ENCODE measurements at places on chromosomes 4 and X.
A peak's percentile ranks its signal among the peaks of the same experiment; 100 is the strongest.

DNA sequence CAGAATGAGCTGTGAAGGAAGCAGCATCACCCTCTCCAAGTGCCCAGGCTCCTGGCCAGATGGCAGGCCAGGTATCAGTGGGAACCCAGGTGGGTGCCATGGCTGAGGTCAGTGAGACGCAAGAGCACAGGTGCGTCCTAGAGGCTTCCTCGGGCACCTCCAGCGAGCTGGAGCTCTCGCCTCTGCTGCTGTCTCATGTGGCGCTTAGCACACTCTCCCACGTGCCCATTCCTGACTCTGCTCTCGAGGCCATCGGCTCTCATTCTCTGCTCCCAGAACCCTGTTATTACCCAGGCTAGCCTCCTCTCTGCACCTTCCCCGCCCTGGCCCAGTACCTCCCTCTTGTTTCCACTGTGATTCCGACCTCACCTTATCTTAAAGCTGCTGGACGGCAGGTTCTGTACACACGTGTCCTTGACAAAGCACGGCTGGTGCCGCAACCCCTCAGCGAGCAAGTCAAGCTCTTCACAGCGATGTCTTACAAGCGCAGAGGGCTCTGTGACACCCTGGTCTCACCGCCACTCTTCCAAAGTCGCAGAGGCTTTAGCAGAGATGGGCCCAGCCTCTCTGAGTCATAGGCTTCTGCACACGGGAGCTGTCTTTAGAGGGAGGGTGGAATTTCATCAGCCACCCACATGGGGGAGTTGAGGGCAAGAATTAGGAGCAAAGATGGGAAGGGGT, 15.4 kb upstream of the MSANTD1 start:
- DNase-seq = no peak

- no peak for DNase-seq
Observed at GRCh38 chr4:20592013-20592412, 108.2 kb upstream of the PACRGL start.

GRCh38 chrX:153953342-153953830, 8.9 kb upstream of the RENBP start:
- peak; percentile 64 for DNase-seq

DNA sequence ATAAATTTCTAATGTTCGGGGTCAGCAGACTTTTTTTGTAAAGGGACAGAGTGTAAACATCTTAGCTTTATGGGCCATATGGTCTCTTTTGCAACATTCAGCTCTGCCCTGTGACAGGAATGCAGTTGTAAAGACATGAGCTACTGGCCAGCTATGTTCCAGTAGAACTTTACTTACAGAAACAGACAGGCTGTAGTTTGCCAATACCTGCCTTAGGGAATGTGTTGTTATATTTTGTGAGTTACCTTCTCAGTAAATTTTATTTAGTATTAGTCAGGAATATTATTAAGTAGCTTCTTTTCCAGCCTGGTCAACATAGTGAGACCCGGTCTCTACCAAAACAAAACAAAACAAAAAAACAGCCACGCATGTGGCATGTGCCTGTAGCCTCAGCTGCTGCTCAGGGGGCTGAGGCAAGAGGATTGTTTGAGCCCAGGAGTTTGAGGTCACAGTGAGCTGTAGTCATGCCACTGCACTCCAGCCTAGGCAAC, 48.7 kb downstream of the HTT start:
- DNase-seq = no peak

- DNase-seq = no peak
Observed at GRCh38 chr4:142660728-142661127, 185.4 kb downstream of the INPP4B start.

GRCh38 chr4:159505266-159505975, 402.5 kb downstream of the RAPGEF2 start:
- no peak for DNase-seq

GRCh38 chr4:53905941-53906377, 158.4 kb downstream of the CHIC2 start:
- peak; percentile 64 for DNase-seq

GRCh38 chrX:106726485-106727437, at the start of gene RNF128:
RNF128 (plus strand) TSS chrX:106726701; CDS start chrX:106726914, 213 bp downstream.
- DNase-seq = peak; percentile 43

DNA sequence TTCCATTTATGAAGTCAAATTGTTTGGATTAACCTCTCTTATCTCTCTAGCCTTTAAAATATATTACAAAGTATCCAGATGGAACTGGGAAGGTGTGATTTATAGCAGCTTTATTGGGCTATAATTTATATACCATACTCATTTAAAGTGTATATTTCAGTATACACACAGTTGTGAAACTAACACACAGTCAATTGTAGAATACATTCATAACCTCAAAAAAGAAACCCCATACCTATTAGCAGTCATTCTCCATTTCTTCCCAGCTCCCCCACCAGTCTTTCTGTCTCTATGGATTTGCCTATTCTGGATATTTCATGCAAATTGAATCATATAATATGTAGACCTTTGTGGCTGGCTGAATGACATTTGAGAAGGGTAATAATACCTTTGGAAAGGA, 7.6 kb upstream of the NAP1L5 start:
- DNase-seq = no peak

- DNase-seq = peak; percentile 71
Observed at GRCh38 chr4:156677131-156677531, 294.5 kb downstream of the PDGFC start.

DNA sequence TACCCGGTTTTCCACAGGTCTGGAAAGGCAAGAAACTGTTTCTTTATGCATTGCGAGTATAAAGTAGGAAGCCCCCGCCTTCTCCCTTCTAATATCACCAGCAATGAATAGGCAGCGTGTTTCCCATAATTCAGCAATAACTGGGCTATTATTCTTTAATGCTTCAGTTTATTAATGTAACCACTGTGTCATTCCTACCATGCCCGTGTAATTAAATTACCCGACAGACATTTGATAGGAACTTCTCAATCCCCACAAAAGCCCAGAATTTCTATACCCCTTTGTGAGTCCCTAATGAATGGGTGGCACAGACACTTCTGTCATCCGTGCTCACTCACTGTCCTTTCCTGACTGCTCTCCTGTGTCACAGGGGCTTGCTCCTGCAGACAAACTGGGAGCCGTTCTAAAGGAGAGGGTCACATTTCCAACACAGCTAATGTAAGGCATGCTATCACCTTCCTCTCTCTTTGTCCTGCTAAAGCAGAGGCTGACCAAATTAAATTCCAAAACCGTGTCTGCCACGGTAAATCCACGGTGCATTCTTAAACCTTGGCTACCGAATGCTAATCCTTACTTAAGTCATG, 108.5 kb upstream of the MID1 start:
- DNase-seq = no peak

DNA sequence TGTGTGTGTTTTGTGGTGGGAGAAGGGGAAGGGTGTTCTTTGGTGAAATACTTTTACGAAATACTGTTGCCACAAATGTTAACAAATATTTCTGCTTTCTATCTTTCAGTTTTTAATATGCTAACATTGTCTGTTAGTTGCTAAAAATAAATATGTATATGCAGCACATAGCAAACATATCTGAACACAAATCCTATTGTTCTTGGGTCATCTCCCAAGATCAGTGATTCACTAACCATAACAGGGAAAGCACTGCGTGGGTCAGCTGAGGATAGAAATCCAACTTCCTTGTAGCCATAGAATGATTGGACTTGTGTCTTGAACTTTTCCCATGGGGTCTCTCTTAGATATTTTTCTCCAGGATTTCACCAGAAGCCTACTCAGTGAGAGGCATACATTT, 250.3 kb upstream of the FAM47A start:
- peak; percentile 31 for DNase-seq

- no peak for DNase-seq
Observed at GRCh38 chr4:118743867-118744266, 58.7 kb downstream of the METTL14 start.

- no peak for DNase-seq
Observed at GRCh38 chr4:41069257-41069656, 145.1 kb downstream of the APBB2 start.

GRCh38 chr4:146059865-146060264, 115.7 kb upstream of the LSM6 start:
- DNase-seq = no peak

DNA sequence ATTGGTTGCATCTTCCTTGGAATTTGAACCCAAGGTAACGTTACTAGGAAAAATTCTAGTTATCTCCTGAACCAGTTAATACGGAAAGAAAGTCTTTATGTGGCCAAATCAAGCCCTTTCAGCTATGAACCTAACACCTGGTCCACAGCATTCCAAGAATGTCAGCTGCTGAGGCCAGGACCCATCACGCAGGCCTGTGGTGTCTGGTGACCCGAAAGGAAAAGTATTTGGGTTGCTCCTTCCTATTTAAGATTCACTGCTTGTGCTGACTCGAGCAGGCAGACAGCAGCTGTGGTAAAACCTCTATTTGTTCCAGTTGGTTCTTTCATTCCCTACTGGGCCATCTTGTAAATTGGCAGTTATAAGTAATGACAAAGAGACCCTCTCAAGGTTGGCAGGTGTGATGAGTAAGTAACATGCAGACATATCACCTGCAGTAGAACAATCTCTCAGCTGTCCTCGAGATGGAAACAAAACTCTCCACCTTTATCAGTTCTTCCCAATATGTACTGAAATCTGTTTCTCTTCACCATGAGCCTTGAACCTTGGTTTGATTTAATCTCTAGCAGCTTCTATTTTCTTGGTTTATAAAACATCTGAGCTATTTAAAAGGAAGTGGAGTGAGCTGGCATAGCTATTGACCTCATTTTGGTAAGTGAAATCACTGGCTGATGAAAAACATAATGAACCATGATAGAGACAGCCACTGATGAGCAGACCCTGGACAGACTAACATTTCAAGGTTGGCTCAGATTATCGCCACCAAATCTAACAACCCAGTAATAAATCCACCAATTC, 182.1 kb upstream of the SMIM31 start:
- DNase-seq = peak; percentile 31

GRCh38 chrX:155028877-155029291, 2.2 kb downstream of the FUNDC2 start:
- peak; percentile 3 for DNase-seq

- no peak for DNase-seq
Observed at GRCh38 chrX:104122829-104123228, 10.5 kb downstream of the ZCCHC18 start.

DNA sequence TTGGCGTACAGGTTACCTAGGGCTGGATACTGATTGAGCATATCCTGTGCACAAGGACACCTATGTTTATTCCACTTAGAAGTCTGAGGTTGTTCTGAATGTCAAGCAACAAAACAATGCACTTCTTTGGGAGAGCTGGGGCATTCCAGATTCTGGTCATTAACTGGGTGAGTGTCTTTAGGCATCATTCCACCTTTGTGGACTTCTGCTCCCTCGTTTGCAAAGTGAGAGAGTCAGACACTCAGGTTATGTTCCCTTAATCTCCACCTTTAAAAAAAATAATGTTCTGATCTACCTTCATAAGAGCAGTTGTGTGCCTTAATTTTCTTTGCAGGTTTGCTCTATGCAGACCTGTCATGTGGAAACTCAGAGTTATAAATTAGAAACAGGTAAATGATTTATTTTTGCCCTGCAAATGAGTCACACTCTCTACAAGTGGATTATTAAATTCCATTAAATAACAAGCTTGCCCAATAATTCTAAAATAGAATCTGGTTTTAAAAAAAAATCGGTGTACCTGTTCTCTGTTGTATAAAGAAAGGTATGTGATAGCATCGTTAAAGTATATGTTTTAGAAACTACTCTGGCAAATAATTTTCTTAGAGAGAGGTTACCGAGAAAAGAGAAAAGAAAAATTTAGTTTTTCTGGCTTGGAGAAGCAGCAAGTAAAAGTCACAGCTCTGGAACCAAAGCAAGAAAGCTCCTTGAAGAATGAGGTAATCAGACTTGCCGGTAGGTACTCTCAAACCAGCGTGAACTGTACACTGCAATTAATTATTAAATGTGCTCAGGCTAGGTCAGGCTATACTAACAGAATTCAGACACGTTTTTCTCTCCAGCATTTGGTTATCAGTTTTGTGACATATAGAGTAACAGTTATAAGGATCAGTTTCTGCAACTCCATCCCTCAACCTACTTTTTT, 93.2 kb downstream of the SORBS2 start:
- DNase-seq = no peak

DNA sequence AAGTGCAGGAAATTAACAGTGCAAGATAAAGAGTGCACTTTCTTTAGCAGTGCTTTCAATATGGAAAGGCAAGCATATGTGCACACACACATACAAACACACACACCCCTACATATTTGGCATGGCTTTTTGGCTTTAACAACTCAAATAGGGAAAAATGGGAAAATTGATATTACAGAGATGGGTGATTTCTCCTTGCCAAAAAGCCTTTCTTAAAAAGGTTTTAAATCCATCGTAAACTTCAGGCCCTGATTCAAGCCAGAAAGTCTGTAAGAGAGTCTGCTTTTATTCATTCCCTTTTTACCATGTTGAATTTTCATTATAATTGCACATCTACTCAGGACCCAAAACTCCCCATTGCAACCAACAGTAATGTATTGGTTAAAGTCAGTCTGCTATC, 612.0 kb upstream of the ACTRT1 start:
- no peak for DNase-seq

- DNase-seq = no peak
Observed at GRCh38 chr4:56791316-56791715, 30.2 kb downstream of the SPINK2 start.

DNA sequence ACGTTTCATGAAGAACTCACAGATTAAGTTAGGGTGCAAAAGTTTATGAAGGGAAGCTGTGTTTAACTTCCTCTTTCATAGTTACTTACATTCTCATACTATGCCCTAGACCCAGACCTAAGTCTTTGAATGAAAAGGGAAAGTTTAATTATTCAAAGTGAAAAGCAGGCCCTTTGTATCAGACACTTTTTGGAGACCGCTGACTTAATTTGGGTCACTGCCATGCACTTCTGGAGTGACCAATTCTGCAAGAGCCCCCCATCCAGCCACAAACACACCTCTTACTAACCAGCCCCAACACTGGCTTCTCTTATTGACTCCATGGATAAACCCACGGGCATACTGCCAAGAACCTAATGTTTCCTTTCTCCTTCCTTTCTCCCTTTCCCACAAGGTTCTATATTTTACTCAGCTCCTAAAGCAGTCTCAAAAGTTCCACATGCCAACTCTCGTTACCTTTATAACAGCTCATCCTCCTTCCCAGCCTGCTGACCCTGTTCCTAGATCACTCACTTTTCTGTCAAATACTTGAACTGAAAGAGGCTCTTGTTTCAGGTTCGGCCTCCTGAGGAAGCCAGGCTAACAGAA, 34.5 kb downstream of the ABCE1 start:
- no peak for DNase-seq

All from PC-3 (cell line).